HuH-7.5 (cell line): ENCODE measurements at places on chromosomes 12 and 14.

DNA sequence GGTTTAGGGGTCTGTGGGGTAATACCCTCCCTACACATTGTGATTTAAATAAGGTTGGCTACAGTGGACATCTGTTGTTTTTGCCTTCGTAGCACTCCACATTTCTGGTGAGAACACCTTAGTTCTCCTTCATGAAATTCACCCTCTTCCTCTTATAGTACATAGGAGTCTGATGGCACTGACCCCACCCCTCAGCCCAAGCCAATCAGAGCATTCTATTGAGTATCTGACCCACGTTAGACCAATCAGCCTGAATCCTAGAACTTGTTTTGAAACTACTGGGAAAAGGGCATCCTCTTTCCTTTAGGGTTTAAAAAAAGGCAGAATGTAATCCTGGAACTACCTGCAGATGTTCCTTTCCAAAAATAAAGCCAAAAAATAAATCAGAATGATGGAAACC is 15.8 kb upstream of the LRRC9 start:
- DNase-seq: no peak

GRCh38 chr14:61335049-61335448 is 13.7 kb downstream of the PRKCH start:
- no peak for DNase-seq

DNA sequence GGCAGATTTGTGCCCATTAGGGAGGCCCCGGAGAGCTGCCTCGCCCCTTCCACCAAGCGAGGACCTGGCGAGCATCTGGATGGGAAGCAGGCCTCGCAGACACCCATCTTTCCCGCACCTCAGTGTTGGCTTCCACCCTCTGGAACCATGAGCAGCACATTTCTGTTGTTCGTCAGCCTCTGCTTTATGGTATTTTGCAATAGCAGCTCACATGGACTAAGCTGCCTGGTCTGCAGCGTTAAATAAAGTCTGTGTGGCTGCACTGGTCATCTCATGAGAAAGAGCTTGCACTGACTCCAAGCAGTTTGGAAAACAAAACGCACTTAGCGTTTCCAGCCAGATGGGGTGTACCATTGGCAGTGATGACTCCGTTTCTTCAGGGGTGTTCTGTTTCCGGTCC is 75.8 kb downstream of the GLT1D1 start:
- DNase-seq: no peak

GRCh38 chr12:94545935-94546771 is 86.5 kb upstream of the CEP83 start:
- peak; percentile 74 for DNase-seq

DNA sequence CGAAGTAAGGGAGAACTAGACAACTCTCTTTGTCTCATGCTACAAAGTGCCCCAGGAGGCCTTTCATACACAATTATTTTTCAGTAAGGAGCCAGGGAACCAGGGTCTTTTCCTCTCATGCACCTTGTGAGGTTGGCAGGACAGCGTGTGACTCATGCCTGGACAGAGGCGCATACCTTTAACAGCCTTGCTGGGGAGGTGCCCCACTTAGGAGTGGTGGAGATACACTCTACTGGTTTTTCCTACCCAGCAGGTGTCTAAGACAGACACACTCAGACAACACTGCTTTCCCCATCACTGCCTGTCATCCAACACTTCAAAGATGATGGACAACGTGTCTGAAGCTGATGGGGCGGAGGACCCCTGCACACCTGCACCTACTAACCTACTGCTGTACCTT is 49.1 kb downstream of the B4GALNT3 start:
- DNase-seq: no peak

GRCh38 chr12:129862561-129863175 is 41.2 kb downstream of the TMEM132D start:
- no peak for DNase-seq

- DNase-seq: no peak
Observed at GRCh38 chr14:81141426-81141825, 79.3 kb downstream of the GTF2A1 start.

DNA sequence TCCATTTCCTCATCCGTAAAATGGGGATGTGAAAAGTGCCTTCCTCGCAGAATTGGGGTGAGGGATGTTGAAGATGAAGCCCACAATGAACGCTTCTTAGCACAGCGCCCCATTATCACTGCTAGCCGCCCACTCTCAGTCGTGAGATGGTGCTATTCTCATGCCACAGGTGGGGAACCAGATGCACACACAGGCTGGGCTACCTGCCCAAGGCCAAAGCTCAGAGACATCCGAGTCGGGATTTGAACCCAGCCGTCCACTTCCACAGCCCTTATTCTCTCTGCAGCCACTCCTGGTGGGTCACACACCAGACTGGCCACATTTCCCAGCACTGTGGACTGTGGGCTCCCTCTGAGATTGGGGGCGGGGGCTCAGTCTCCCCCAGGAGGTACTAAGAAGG is 55.8 kb downstream of the BCL11B start:
- DNase-seq: no peak

- DNase-seq: no peak
Observed at GRCh38 chr12:10634427-10634826, 21.0 kb upstream of the MAGOHB start.

- DNase-seq: no peak
Observed at GRCh38 chr12:116695464-116695725, 42.5 kb downstream of the SPRING1 start.

GRCh38 chr12:55906056-55906455 is 21.6 kb downstream of the PYM1 start:
- no peak for DNase-seq

DNA sequence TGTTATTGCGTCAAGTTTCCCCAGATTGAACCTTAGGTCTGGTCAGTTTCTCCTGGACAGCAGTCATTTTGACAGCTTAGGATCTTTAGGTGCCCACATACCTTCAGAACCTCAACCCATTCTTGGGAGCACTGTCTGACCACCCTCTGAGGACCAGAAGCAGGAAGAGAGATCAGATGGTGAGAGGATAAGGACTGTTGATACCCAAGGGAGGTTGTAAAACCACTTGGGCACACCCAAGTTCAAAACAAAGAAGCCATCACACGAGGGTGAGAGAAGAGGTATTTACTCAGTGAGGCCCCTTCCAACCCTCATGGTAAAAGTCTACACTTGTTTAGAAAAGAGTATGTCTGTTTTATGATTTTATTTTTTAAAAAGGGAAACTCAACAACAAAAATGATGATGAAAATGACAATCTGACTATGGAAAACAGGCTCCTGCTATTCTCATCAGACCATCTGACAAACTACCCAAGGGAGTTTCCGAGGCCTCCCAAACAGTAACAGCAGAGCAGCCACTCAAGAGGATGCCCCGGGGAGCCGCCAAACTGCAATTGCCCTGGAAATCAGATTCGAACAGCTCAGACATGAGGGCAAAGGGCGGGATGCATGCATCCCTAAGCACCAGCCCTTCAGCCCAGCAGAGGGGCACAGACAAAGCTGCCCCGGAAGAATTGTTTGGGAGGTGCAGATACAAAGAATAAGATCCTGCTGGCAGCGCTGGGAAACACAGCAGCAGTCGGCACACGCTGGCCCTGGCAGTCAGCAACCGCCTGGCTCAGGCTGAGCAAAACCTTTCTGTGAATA is 162.6 kb upstream of the PLEKHG7 start:
- no peak for DNase-seq

DNA sequence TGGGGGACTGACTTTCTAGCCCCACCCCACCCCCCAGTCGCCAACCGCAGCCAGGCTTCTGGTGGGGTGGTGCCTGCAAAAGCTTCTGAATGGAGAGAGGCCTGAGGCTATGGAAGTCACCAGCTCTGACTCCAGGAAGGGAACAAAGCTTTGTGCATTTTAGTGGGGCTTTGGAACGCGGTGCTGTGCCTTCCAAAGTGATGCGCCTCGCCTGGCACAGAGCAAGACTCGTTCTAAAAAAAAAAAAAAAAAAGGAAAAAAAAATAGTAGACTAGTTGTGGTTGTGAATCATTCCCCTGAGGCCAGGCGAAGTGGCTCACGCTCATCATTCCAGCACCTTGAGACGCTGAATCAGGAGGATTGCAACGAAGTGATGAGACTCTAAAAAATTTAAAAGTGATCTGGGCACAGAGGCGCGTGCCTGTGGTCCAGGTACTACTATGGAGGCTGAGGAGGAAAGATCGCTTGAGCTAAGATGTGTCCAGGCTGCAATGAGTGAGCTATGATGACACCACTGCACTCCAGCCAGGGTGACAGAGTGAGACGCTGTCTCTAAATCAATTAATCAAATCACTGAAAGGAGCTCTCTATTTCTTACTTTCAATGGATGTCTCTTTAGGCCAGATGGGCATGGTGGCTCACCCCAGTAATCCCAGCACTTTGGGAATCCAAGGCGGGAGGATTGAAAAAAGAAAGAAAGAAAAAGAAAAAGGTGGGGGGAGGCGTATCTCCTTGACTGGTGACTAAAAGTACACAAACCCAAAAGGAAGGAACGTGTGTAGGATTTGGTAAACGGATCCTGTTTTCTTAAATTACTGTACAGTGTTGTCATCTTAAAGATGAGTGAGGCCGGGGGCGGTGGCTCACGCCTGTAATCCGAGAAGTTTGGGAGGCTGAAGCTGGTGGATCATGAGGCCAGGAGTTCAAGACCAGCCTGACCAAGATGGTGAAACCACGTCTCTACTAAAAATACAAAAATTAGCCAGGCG is 259.6 kb upstream of the ALG10B start:
- DNase-seq: no peak

- DNase-seq: no peak
Observed at GRCh38 chr14:24051176-24051788, 527 bp upstream of the CARMIL3 start.

DNA sequence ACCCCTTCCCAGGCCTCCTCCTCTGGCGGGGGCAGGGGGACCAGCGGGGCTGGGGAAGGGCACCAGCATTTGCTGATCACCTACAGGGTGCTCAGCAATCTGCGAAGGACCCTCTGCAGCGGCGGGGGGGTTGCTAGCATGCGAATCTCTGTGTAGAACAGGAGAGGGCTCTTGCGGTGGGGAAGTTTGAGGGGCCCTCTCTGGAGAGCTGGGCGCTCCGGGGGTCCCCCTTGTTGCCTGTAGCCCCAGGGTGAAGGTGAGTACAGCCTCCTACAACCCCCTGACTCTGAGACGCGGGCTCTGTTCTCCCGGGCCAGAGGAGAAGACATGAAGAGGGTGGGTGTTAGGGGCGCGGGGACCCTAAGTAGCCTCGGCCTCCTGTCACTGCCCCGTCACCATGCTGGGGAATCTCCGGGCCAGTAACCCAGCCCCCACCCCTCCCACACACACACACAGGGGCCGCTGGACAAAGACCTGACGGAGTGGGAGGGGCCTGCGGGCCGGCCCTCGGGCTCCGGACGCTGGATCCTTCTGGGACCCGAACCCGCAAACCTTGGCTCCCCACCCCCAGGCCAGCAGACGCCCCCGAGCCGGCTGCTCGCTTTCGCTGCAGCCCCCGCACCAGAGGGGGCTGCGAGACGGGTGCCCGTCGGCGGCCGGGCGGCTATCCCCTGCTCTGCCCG is 734 bp downstream of the FIGNL2 start:
- peak; percentile 87 for DNase-seq

DNA sequence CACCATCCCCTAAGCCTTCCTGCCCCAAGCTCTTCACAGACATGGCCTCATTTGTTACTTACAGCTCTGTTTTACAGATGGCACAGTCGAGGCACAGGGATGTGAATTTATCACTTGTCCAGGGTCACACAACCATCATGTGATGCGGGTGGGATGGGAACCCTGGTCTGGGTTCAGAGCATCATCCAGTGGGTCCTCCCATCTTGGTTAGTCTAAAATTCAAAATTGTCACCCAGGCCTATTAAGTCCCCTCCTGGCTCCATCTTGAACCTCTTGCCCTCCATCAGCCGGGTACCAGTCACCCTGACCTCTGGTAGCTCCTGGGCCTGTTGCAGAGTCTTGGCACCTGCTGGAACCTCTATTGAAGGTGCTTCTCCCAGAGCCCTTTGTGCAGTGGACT is 52.9 kb downstream of the ACACB start:
- DNase-seq: no peak

DNA sequence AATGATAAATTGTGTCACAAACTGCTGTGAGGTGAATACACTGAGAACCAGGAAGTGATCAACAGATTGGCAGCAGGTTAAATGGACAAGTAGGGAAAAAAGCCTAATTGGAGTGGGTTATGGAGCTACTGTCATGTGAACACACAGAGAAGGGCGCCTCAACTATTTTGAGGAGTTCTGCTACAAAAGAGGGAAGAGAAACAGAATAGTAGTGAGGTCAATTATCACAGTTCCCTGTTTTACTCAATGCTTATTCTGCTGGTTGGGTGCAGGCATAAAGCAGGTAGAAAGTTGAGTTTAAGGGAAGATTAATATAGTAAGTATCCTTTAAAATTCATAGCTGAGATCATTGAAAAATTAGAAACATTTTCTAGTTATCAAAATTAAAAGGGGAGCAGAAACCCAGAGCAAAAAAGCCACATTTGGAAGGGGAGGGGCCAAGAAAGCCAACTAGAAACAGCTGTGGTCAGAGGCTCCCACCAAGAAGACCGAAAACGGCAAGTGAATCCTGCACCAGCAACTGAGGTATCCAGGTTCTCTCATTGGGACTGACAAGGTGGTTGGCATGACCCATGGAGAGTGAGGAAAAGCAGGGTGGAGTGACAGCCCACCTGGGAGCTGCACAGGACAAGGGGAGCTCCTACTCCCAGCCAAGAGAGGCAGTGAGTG is 105.7 kb downstream of the ZC3H14 start:
- DNase-seq: no peak

DNA sequence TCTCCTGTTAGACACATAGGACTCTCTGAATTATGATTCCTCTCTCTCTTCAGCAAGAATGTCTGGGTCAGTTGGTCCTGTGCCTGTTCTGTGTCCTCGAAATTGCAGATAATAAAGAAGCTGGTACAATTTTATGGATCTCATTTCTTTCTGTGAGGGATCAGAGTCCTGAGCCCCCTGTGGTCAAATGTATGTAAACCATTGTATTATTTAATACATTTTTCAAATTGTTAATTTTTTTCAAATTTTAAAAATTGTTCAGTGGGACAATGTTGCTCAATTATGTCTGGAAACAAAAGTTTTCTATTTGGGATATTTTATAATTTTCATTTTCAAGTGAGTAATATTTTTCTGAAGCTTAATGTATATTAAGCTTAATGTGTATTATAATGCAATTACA is 513.5 kb downstream of the CCER1 start:
- DNase-seq: no peak

- no peak for DNase-seq
Observed at GRCh38 chr12:2095878-2096277, 43.1 kb downstream of the CACNA1C start.

DNA sequence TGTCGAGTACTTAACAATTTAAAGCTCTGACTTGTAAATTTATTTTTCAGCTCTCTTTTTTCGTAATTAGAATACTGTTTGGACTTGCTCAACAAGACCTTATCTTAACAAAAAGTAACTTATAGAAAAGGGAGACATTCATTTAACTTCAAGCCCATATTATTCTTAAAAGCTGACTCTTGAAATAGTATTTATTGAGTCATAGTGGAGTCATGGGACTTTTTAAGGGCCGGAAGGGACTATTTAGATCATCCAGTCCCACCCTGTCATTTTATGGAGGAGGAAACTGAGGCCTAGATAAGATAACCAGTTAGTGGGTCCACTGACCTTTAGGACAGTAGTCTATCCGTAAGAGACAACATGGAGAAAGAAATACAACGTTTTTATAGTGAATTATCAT is 1.5 kb downstream of the RAP1B start:
- no peak for DNase-seq

GRCh38 chr14:94110552-94111181 is at the start of gene IFI27:
TSS of gene IFI27 (plus strand) at chr14:94110736.
- DNase-seq: no peak
